ENCODE measurements at places on chromosomes 4 and X.

DNA sequence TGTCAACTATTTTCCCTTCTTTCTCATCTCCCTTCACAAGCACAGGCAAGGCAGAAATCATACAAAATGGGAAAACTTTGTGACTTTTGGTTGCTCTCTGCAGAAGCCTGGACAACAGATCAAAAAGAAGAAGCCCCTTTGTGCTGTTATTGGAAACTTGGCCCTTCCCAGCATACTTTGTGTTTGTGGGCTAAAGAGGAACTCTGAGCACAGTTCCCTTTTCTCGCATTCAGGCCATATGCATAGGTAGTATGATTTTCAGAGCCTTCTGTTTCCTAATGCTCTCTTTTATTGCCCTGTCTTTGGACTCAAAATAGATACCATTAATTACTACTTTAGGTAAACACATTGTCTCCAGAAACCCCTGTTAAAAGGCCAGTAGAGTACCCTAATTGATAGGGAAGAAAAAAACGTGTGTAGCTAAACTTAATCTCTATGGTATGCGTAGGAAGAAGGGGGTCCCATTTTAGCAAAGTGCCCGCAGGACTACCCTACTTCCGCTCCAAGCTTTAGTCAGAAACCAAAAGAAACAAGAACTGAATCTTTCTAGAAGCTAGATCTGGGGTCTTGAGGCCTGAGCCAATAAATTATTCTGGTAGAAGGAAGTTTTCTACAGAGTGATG, 26.6 kb downstream of the VSIG4 start:
- no peak for DNase-seq

DNA sequence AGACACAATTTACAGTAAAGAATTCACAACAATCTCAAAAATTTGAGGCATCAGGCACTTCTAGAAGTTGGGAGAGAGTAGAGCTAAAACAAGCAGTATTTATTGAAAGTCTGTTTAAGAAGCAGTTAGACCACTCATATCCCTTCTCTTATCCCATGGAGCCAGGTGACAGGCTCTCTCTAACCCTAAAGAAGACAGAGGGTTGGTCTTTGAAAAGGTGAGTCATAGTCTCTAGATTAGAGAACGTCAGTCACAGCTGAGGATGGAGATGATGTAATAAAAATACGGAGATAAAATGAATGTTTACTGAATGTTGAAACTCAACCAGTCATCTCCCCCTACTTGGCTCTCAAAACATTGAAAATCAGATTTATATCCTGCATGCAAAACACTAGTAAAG, 223.8 kb downstream of the CHIC2 start:
- DNase-seq = no peak

GRCh38 chr4:40587826-40588225, 41.8 kb downstream of the RBM47 start:
- no peak for DNase-seq

GRCh38 chr4:101555341-101555880, 208.1 kb upstream of the PPP3CA start:
- DNase-seq = no peak

DNA sequence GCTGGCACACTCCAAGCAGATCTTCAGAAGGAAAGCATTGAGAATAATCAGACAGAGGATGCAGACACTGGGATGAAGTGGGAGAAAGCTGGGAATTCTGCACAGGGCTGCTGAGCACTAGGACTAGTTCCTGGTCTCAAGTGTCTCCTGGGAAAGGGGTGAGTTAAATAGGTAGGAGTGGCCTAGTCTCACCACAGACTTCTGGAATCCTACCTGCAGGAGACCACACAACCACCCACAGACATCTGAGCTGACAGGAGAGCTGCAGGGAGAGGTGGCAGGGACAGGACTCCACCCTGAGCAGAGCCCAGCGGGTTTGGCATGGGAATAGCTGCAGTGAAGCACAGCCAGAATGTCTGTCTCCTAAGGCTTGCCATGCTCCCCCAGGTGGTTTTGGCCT, 95.1 kb upstream of the GALNTL6 start:
- DNase-seq = no peak

GRCh38 chr4:8910822-8911315, 39.2 kb upstream of the HMX1 start:
- no peak for DNase-seq

GRCh38 chrX:128582036-128582435, 529.8 kb upstream of the ACTRT1 start:
- no peak for DNase-seq

- no peak for DNase-seq
Measured at GRCh38 chrX:150352114-150352513, 11.0 kb upstream of the MAMLD1 start.

GRCh38 chr4:90124276-90124675, 2.9 kb upstream of the CCSER1 start:
- no peak for DNase-seq

DNA sequence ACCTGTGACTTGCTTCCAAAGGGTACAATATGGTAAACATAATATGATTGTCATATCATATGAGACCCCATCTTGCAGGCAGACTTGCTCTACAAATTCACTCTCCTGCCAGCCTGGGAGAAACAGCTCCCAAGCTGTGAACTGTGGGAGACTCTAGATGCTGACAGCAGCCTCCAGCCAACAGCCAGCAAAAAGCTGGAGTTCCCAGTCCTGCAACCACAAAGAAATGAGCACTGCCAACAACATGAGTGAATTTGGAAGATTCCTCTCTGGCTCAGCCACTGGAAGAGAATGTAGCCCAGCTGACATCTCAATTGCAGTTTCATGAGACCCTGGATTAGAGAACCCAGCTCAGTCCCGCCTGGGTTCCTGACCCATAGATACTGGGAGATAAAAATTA, 145.4 kb downstream of the QDPR start:
- no peak for DNase-seq

DNA sequence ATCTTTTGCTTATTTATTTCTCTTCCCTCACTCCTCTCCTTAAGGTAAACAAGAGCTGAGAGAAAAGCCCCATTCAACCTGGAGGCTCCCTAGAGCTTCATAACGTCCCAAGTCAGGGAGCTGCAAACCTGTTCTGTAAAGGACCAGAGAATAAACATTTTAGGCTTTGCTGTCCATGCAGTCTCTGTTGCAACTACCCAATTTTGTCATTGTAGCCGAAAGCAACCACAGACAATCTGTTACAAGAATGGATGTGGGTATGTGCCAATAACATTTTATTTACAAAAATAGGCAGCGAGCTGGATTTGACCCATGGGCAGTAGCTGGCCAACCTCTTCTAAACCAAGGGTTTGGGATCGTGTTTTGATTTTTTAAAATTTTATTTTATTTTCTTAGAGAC, 71.3 kb upstream of the TBL1X start:
- DNase-seq = no peak

GRCh38 chr4:153728660-153729059, 31.2 kb downstream of the RNF175 start:
- DNase-seq = no peak

DNA sequence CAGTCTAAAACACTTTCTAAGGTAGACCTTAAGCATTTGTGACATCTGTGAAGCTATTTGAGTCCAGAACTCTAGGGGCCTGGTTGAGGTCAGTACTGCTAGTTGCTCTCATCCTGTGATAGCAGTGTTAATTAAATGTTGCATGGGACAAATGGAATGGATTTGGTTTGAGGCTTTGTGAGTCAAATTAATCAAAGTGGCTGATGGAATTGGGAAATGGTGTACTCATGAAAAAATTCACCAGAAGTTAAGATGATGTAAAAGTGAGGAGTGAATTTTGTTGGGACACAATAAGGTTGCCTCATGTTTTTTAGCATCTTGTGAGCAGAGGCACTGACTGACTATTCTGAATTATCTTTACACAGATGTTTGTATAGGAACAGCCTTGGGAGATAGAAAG, 99.2 kb upstream of the ARSJ start:
- no peak for DNase-seq

GRCh38 chr4:74038086-74038424, 434 bp downstream of the CXCL3 start:
- DNase-seq = no peak
